ENCODE measurements at places on chromosomes 2 and 18.

DNA sequence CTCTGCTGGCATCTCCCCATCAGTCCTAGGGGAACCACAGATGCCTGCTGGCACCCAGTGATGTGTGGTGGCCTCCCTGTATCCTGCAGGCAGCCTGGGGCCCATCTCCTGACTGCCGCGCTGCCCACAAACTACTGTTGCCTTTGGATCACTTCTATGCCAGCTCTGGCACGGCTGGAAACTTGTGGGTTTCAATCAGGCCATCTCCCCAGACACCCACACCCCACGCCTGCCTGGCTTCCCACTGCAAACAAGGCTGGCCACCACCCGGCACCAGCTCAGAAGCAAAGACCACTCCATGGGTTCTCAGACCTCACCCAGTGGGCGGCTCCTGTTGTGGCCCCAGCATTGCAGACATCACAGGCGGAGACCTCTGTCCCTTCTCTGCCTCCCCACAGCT is 15.1 kb upstream of the TPO start:
- no peak for DNase-seq

DNA sequence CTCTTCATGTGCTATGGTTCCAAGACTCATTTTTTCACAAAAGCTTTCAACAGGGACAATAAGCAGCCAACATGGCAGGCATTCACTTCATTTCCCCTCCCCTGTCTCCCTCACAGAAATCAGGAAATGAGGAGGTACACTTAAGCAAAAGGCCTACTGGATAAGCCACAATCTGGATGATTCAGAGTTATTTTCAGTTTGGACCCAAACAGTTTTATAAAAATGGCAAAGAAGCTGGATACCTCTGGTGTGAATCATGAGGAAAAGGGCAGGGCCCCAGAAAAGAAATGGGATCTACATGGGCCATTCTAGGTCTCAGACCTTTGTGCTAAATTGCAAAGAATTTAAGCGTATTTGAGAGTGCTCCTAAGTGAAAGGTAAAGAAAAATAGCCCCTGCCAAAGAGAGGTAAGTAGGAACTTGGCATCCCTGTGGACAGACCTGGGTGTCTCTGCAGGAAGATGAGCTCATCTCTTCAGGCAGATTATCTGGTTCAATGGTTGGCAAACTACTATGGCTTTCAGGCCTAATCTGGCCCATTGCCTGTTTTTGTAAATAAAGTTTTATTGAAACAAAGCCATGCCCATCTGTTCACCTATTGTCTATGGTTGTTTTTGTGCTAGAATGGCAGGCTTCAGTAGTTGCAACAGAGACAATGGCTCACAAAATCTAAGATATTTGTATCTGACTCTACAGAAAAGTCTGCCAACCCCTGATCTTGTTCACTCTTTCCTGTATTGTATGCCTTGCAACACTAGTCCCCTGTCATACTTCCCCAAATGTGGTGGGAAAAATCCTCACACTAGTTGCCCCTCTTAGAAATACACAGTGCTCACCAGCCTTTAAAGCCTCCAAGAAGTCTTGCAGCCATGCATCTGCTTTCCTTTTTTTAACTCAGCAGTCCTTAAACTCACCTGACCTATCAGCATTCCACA is 315.0 kb downstream of the ALK start:
- no peak for DNase-seq

- DNase-seq = no peak
Measured at GRCh38 chr2:221958224-221958623, 340.6 kb downstream of the PAX3 start.

DNA sequence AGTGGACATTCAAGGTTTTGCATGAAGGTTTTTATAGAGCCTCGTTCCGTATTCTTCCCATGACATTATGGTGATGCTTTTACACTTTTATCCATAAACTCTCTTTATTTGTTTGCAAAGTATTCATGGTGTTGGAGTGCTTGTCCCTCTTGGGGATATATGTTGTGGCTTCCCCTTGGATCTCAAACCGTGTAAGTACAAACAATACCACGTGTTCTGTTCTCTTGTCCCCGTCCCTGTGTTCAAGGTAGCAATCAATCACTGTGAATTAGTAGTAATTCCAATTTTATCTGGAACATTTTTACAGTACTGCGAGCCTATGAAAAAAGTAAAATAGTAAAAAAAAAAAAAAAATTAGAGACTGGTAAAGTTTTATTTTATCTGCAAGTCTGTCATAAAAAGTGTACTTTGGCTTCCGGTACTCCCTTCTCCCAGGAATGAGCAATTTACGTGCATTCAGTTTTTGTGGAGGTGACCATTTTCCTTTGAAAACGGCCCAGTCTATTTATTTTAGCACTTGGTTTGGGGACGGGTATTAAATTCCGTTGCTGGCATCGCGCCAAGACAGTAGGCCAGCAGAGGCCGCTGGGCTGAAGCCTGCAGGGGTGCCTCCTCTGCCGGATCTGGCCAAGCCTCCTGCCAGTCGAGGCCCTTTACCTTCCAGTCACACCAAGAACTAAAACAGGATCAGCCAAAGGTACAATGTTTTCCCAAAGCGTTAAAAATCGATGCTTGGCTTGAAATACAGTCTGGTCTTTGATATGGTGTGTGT is 175.7 kb downstream of the SOCS6 start:
- peak; percentile 7 for DNase-seq

DNA sequence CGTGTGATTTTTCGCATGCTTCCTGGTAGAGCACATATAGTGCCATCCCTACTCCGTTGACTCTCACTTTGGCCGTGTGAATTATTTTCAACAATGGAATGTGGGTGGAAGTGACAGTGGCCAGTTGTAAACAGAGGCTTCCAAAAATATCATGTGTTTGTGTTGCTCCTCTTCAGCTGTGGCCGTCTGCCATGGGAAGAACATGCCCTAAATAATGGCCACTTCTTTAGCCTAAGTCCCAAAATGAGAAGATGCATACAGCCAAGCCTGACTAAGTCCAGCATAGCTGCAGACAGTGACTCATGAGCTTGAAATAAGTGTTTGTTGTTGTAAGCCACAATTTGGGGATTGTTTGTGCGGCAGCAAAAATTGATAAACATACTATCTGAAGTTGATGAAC is 8.9 kb upstream of the GALNT1 start:
- no peak for DNase-seq

GRCh38 chr18:59893971-59894370 is 5.8 kb upstream of the PMAIP1 start:
- no peak for DNase-seq

GRCh38 chr2:43031471-43032212 is 194.8 kb downstream of the ZFP36L2 start:
- no peak for DNase-seq

GRCh38 chr2:15678909-15679308 is 87.2 kb downstream of the DDX1 start:
- no peak for DNase-seq

DNA sequence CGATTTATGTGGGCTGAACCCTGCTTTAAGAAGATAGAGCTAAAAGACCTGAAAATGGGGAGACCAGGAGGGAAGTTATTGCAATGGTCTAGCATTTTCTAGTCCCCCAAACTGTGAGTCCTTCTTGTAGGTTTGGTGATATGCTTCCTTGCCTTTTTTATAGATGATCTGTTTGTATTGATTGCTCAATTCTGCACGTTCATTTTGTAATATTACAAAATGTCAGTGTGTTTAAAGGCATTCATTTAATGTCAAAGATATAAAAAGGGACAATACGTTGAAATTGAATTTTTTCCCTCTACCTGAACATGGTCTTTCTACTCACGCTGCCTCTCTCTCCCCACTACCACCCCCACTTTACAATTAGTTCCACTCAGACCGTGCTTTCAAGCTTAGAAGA is 5.6 kb upstream of the FIGN start:
- no peak for DNase-seq

DNA sequence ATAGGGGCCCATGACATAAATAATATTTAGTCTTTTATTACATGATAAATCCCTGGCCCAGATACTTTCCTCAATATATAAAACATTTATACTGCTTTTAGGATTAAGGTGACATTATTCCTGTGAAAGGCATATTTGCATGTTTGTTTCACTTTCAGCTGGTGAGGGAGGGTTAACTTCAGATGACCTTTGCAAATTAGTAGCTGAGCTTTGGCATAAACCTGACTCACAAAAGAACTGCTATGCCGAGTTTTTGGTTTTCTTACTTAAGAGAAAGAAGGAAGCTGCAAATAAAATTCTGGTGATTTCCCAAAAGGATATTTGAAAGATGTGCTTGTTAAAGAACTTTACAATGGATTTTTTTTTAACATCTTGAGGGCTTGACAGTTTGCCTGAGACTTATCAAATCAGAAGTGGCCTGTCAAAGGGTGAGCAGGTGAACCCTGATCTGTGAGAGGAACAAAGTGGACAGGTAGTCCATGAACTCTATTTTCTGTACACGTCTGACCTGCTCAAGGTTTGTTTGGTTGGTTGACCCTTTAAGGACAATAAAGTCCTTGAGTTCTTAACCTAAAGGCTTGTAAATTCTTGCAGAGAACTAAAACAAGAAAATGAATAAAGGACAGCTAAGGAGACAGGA is 93.5 kb downstream of the FAM124B start:
- DNase-seq = no peak

DNA sequence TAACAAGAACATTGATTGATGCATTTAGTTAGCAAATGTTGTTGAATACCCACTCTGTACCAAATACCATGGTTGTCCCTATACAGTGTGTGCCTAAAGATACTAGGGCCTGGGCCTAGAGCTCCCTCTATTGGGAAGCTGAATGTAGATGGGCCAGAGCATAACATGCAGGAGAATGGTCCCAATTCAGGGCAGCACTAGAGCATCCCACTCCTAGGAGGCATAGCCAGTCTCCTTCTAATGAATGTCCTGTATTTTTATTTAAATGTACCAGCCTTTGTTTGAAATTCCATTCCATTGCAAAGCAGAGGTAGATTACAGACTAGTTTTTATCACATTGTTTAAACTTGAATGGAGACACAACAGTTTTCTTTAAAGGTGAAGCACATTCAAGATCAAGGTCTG is 90.6 kb downstream of the FEZ2 start:
- no peak for DNase-seq

- no peak for DNase-seq
Measured at GRCh38 chr2:11559786-11560155, 25.9 kb downstream of the GREB1 start.

- no peak for DNase-seq
Measured at GRCh38 chr2:214591366-214591765, 180.5 kb downstream of the VWC2L start.

DNA sequence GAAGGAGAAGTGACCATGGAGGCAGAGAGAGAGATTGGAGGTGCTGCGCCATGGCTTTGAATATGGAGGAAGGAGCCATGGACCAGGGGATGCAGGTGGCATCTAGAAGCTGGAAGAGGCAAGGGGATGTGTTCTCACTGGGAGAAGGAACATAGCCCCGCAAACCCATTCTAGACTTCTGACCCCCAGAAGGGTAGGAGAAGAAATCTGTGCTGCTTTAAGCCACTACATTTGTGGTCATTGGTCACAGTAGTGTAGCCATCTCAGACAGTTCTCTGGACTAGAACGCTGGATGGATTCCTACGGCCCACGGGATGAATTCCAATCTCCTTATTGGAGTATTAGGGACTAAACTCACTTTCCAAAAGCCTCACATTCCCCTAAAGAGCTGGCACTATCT is 67.8 kb downstream of the PTGR3 start:
- DNase-seq = no peak

DNA sequence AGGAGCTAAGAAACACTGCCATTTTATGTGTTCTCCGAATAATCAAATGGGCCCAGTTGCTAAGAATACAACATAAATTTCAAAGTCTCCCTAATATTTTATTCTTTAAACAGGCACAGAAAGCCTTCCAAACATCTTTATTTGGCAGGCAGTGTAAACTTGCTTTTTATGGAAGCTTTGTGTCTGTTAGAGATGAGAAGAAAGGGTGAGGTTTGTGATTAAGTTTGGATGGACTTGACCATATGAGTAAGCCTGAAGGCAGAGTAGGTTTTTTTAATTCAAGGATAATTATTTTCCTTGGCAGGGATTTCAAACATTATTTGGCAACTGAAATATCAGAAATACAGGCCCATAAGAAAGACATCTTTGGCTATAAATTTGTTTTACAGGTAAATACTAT is 62.9 kb downstream of the COX7A2L start:
- DNase-seq = no peak

DNA sequence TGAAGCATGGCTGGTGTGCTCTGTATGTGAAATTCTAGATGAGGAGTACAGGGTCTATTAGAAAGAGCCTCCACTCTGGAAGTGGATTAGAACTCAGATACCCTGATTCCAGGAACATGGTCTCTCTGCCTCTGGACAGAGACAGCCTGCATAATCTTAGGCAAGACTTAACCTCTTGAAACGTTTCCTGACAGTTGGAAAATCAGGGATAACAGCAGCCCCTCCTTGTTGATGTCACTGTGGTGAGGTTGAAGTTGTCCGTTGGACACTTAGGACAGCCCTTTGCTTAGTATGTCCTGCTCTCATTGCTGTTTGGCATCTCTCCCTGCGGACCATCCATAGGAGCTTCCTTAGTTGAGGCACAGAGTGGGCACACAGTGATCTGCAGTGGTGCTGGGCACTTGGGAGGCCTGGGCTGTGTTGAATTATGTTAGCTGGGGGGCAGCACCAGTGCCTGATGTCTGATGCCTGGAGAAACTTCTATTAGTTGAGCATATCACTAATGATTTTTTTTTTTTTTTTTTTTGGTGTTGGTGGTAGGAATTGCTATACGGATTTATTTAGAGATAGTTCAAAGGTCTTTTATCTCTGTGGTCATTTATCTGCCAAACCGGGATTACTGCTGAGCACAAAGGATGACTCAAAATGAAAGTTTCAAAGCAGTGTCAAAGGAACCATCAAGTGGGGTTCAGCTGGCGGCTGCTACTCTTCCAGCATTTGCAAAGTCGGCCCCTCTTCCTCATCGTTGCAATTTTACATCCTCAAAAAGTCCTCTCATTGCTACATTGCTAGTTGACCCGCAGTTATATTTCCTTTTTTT is 28.8 kb downstream of the SETBP1 start:
- no peak for DNase-seq

DNA sequence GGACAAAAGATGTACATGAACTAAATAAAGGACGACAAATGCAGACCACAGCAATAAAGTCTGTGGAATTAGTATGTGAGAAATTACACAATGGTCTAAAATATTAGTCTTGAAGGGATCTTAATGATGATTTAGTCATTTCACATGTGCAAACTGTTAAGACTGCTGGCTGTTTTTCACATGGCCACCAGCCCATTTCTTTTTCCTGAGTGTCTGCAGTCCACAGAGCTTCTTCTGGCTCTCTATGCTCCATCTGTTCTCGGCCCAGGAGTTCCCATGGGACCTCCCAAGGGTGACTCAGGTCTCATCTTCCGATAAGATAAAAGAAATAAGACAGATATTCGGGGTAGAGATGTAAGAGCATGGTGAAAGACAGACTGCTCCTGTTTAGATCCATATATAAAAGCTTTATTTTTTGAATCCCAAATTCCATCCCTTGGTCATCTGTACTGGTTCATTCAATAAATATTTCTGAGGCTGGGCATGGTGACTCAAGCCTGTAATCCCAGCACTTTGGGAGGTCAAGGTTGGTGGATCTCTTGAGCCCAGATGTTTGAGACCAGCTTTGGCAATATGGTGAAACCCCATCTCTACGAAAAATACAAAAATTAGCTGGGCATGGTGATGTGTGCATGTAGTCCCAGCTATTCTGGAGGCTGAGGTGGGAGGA is 20.1 kb downstream of the IL1RL1 start:
- no peak for DNase-seq

- DNase-seq = no peak
Measured at GRCh38 chr2:184611361-184612085, 13.2 kb downstream of the ZNF804A start.

- DNase-seq = no peak
Measured at GRCh38 chr2:75709297-75709696, 1.4 kb downstream of the GCFC2 start.

- no peak for DNase-seq
Measured at GRCh38 chr2:215288112-215288815, 23.6 kb upstream of the ATIC start.

All from activated CD4-positive, alpha-beta T cell treated with anti-CD3 and anti-CD28 coated beads for 24 hours (primary cell).